Breast epithelium (tissue), 4 donors: ENCODE measurements at places on chromosomes 5 and 9. TPM values are rescaled to one million over a fixed set of nuclear protein-coding genes. Genes with fewer than 3 reads are reported as not detected.

ZDHHC11B gene
- 3.9 TPM for total RNA-seq

CDO1 gene
- 342 TPM for total RNA-seq

MLANA gene
- not detected for total RNA-seq

TAF1L gene
- total RNA-seq: not detected

LHFPL2 gene
- 36.8 TPM for total RNA-seq

CKMT2 gene
- 5.3 TPM for total RNA-seq

DNA sequence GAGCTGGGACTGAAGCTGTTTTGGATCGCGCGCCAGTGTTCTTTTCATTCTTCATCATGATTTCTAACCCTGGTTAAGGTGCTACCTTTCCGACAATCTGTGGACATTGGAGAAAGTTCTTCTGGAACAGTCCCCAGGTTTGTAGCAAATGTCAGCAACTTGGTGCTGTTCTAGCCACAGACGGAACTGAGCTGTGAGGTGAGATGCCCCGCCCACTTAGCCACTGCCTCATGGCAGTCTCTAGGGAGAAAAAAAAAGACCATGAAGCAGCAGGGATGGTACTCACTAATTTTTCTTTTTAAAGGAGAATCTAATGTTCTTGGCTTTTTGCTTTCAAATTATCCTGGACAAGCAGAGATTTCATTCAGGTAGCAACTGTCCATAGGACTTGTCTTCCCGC is 72.1 kb upstream of the STK32A start:
- no peak for DNase-seq

DNA sequence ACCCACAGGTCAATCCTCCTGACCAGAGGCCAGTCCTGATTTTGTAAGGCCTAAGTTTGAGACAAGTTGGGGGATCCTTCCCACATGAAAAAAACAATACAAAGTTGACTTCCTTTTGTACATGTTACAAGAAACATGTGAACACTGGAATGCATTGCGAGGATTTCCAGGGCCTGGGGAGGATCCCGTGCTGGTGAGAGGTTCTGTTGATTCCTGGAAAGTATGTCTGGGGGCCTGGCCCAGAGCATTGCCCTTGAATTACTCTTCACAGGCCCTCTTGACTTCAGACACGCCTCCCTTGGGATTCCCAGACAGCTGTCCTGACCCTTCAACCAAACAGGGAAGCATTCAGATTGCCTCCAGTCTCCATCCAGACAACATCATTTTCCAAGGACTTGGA is 234.2 kb upstream of the IRX2 start:
- no peak for DNase-seq

DNA sequence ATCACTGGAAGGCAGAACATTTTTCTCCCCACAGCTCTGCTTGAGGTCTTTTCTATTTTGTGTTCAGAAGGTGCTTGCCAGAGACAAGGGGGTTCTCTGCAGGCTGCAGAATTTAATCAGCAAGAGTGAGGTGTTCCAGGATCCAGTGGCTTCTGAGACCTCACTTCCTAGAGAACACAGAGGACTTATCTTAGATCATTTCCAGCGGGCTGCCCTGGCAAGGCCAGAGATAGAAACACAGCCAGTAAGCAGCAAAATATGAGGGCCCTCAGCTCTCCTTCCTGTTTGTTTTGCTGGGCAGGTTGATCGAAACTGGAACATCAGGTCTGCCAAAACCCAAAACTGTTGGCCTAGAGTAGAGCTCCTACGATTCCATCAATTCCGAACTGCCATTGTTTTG is 187.3 kb downstream of the DIRAS2 start:
- DNase-seq: no peak

DNA sequence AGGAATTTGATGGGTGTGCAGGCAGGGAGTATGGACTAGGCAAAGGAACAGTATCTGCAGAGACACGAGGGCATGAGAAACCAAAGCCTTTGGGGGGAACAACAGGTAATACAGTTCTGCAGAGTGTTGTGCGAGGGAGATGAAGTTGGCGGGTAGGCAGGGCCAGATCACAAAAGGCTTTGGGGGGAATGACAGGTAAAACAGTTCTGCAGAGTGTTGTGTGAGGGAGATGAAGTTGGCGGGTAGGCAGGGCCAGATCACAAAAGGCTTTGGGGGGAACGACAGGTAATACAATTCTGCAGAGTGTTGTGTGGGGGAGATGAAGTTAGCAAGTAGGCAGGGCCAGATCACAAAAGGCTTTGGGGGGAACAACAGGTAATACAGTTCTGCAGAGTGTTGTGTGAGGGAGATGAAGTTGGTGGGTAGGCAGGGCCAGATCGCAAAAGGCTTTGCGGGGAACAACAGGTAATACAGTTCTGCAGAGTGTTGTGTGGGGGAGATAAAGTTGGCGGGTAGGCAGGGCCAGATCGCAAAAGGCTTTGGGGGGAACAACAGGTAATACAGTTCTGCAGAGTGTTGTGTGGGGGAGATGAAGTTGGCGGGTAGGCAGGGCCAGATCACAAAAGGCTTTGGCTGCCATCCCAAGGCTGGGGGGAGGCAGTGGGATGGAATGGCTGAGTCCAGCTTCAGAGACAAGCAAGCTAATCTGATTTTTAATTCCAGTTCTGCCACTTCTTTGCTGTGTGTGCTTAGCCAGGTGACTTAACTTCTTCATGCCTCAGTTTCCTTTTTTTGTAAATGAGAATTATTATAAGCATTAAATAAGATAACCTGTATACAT is 33.0 kb downstream of the FRMPD1 start:
- DNase-seq: no peak

- no peak for DNase-seq
Observed at GRCh38 chr5:179812135-179812825, 5.6 kb upstream of the MGAT4B start.

GRCh38 chr5:143506836-143507552 is 103.5 kb upstream of the NR3C1 start:
- peak; percentile 26 for DNase-seq

- DNase-seq: no peak
Observed at GRCh38 chr5:114782177-114782576, 387.5 kb downstream of the TRIM36 start.

- no peak for DNase-seq
Observed at GRCh38 chr5:176954050-176954449, 52.5 kb downstream of the UIMC1 start.

- no peak for DNase-seq
Observed at GRCh38 chr5:73327908-73328455, 120.6 kb downstream of the FOXD1 start.

GRCh38 chr5:63401436-63402046 is 560.7 kb downstream of the HTR1A start:
- peak; percentile 22 for DNase-seq

GRCh38 chr5:139188558-139189270 is 9.5 kb downstream of the SIL1 start:
- no peak for DNase-seq
